ENCODE measurements at places on chromosomes 5 and 9.

DNA sequence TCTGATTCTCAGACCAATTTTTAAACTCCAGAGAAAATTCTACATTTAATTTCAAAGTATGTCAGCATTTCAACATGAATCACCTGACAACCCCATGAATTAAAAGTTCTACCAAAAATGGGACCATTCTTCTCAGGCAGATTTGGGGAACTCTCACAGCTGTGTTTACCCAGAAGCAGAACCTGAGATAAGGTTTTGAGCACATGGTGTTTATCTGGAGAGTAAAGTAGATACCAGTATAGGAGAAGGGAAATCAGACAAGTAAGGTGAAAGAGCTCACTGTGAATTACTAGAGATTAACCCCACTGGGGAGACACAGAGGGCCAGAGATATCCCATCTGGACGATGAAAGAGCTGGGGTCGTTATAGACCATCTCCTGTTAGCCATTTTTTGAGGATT lies 729.1 kb downstream of the DNAH5 start:
- ATAC-seq = no peak

DNA sequence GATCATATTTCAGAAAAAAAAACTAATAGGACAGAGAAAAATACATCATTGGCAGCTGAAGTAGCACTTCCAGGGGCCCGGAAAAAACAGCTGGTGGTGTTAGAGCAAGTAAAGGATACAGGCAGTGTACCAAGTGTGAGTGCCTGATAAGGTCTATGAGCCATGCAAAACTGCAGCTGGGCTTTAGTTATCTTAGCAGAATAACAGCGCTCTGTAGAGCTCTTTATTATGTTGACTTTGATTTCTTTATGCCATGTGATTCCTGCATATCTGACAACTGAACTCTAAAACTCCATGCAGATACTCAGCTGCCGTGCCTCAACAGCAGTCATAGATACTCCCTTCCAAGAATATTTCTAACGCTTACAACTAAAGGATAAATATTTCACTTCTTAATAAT lies 119.5 kb downstream of the CAAP1 start:
- ATAC-seq = no peak

DNA sequence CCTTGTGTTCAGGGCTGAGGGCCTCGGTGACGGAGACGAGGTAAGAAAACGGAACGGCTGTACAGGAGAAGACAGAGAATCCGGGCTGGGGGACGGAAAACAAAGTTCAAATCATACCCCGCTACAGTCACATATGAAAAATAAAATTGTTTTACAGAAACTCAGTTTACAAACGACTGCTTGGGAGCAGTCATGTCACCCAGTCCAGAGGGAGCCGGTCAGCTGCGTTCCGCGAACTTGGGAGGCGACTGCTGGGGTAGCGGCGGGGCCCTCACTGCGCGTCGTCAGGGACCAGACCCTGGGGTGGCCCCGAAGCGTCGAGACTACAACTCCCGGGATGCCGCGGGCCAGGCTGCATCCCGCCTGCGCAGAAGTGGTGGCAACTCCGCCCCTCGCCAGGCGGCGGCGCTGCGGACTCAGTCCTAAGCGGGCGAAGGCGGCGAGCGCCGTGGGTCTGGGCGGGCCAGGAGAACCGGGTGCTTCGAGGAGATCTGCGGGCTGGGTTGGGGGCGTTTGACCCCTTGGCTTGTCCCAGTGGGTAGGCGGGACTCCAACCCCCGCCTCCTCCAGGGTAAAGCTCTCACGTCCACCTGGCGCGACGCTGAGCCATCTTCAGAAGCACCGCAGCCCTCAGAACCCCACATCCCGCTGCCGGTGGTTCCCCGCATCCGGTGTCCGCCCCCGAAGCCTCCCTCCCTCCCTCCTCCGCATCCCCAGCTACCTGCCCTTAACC lies 4.0 kb downstream of the SIT1 start:
- ATAC-seq = peak; percentile 88

DNA sequence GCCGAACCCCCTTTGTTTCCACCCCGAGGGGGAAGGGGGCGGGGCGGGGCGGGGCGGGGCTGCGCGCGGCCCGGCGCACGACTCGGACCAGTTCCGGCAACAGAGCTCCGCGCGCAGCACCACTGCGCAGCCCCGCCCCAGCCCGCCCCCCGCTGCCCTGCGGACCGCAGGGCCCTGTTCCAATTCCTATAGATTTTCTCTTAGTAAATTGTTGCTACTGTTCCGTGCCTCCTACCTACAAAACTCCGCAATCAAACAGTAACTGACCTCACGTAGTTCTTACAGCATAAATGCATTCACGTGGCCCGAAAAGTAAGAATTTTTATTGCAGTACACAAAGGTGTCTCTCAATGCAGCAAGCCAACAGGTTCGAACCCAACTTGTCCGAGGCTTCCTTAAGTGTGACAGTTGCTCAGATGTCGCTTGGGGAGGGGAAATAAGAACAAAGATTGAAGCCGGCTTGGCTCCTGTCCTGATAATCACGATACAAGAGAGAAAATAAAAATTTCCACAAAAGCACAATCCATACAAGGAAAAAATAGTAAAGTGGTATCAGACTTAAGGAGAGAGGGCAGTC lies 1.2 kb upstream of the RNF38 start:
- peak; percentile 74 for ATAC-seq

DNA sequence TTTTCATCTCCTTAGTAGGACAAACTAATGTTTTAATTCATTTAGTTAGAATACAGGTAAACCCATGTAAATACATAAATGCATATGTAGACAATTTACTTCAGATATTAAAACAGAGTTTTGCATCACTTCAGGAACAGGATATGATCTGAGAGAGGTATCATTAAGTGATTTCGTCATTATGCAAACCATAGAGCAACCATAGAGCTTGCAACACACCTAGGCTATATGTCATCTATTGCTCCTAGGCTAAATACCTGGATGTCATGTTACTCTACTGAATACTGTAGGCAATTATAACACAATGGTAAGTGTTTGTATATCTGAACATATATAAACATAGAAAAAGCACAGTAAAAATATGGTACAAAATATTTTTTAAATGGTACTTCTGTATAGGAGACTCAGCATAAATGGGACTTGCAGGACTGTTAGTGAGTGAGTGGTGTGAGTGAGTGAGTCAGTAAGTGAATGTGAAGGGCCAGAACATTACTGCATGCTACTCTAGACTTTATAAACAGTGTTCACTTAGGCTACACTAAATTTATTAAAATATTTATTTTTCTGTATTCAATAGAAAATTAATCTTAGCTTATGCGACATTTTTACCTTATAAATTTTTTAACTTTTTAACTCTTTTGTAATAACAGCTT lies 1377.5 kb upstream of the CDH9 start:
- no peak for ATAC-seq

GRCh38 chr5:157020511-157021222 lies 38.2 kb downstream of the HAVCR1 start:
- no peak for ATAC-seq

GRCh38 chr5:149442563-149443182 lies 63.6 kb upstream of the IL17B start:
- ATAC-seq = peak; percentile 72

DNA sequence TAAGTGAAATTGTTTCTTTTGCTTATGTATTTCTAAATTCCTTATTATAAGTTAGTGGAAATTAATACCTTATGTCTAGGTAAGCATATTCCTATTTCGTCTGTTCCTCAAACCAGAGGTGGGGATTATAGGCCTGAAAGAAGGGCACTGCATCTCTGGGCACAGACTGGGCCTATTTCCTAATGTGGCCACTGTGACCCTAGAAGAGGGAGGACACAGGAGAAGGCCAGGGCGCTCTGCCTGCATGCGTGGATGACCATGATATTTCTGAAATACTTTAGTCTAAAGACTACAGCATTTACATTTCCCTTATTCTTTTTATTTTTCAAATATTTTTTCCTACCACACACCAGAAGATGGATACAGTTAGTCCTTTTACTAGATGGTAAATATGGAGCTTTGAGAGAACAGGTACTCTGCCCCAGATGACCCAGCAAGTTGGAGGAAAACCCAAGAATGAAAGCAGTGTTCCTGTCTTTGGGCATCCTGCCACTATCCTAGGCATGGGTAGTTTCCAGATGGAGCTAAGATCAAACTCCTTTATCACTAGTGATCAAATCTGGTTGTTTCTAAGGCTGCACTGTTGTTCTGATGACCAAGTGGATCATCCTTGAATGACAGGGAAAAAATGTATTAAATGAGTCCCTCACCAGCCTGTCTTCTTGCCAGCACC lies 27.8 kb downstream of the RUSC2 start:
- no peak for ATAC-seq

DNA sequence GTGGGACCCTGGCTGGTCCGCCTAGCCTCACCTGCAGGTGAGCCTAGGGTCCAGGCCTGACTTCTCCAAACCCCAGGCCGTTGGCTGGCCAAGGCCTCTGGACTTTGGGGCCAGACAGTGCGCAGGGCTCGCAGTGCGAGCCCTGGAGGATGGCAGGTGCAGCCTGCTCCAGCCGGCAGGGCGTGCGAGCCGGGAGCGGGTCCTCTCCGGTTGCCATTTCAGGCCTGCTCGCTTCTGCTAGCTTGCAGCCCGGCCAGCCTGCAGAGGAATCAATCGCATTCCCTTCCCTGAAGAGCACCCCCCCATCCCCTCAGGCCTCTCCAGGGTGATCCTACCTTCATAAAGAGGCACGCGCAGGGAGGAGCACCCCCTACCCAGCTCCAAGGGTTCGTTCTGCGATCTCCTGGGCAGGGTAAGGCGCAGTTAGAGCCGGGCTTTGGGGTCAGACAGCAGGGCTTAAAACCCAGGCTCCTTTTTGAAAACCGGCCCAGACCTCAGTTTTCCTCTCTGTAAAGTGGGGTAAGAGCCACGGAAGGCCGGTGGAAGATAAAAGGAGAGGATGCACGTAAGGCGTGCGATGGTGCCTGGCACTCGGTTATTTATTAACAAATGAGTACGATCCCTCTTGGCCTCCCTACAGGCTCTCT lies 6.2 kb downstream of the BARHL1 start:
- ATAC-seq = no peak

DNA sequence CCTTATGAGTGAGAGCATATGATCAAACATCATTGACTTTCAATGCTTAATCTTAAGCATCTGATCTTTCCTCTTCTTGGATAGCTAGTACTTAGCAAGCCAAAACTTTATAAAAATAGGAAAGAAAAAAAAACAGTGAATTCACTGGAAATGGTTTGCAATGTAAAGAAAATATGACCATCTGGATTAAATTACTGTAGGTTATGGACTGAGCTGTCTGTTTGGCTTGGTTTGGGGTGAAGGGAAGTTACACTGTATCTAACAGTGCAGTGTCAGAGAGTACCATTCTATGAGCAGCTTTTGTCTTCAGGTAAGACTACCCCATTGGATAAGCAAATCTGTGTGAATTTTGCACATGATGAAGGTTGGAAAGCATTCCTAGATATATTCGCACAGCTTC lies 151.4 kb downstream of the TLE1 start:
- no peak for ATAC-seq

DNA sequence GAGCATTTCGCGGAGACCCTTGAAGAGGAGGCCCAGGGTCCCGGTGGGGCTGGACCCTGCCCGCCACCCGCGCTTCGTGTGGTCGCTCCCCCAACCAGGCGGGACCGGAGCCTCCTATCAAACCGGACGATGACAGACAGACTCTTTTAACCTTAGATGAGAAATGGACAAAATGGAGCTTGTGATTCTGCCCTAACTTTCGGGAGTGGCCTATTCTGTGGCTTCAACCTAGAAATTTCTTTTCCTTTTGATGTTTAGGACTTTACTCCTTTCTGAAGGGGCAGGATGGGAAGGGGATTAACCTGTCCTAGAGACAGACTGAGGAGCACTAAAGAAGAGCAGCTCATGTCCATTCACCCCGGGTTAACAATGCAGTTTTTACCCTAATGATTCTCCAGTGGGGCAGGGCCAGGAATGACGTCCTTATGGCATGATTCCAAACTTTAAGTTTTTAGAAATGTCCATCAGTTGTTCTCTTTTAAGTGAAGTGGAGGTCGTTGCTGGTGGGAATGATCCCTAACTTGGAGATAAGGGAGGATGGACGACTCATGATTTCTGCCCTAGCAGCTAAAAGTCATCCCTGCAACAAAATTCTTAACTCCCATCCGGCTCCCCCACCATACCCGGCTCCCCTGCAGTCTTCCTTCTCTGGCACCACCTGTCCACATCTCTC lies 1.0 kb downstream of the NIPSNAP3A start:
- no peak for ATAC-seq

DNA sequence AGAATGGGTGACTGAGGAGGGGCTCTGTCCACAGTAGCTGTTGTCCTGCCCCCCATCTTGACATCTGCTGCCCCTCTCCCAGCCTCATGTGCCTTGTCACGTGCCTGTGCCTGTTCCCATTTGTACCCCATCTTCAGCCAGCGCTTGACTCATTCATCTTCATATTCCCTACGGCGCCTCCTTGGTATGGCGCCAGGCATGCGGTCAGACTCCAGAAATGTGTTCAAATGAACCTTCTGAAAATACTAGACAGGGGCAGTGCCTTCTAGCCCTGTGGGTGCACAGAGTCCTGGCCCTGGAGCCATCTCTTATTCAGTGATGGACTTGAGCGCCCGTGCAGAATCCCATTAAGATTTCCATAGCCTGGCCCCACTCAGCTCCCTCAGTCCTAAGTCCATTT lies 46.2 kb downstream of the CFAP77 start:
- no peak for ATAC-seq

GRCh38 chr5:73392775-73393174 lies 55.8 kb downstream of the FOXD1 start:
- ATAC-seq = no peak

- ATAC-seq = no peak
Observed at GRCh38 chr5:109707531-109707930, 17.8 kb downstream of the MAN2A1 start.

- ATAC-seq = no peak
Observed at GRCh38 chr9:134192311-134192950, 28.1 kb upstream of the RNU6ATAC start.

DNA sequence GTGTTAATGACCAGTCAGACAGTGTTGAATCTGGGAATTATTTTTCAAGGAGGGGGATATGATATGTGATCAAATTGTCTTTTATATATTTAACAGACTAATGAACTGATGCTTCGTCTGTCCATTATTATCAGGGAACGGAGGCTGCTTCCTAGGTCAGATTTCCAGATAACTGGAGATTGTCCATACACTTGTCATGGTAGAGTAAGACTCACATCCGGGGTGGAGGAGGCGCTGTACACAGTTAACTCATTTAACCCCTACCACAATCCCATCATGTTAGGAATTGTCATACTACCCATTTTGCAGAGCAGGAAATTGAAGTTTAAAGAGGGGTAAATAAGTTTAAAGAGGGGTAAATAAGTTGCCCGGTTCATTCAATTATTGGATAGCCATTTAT lies 55.9 kb downstream of the ARHGAP26 start:
- no peak for ATAC-seq

GRCh38 chr9:5817862-5818261 lies 15.1 kb downstream of the ERMP1 start:
- no peak for ATAC-seq

- ATAC-seq = peak; percentile 84
Observed at GRCh38 chr9:126471084-126471624, 142.6 kb upstream of the LMX1B start.

- ATAC-seq = peak; percentile 79
Observed at GRCh38 chr5:169637085-169637548, at the start of gene DOCK2. TSS of gene DOCK2 (plus strand) at chr5:169637275. CDS start at chr5:169637327, 52 bp downstream.

- ATAC-seq = no peak
Observed at GRCh38 chr9:127961613-127962155, 19.1 kb downstream of the EEIG1 start.

- no peak for ATAC-seq
Observed at GRCh38 chr5:100788417-100788816, 114.7 kb downstream of the ST8SIA4 start.
